ENCODE measurements at places on chromosomes 13 and 19.

DNA sequence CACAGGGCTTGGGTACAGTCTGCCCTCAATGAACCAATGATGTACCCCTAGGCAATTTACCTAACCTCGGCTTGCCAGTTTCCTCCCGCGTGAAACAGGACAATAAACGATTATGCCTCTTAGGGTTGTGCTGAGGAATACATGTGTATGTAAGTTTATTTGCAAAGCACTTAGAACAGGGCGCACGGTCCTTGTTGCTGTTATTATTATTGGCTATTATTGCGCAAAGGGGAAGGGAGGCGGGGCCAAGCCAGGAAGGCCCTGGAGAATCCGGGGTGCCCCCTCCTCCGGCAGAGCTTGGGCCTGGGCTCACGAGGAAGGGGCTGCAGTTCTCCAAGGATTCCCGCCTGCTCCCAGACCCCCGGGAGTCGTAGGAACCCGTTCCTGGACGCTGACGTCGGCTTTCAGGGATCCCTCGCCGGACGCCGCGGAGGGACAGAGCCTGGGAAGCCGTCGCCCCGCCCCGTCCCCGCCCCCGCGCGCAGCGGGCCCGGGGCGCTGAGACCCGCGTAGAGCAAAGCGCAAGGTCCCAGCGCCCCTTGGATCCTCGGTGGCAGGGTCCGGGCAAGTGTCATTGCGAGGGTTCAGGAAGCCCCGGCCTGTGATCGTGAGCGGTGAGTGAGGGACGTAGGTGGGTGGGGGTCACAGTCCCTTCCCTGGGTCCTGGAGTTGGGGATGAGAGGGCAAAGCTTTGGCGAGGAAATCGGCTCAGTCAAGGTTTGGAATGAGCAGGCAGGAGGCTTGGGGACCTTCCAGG, at the start of gene TMEM91:
Gene TMEM91, plus strand, starts transcription at position 293 of the 757 bp plus-strand sequence. CDS start 1,777 bp downstream, outside the sequence.
- no peak for DNase-seq

DNA sequence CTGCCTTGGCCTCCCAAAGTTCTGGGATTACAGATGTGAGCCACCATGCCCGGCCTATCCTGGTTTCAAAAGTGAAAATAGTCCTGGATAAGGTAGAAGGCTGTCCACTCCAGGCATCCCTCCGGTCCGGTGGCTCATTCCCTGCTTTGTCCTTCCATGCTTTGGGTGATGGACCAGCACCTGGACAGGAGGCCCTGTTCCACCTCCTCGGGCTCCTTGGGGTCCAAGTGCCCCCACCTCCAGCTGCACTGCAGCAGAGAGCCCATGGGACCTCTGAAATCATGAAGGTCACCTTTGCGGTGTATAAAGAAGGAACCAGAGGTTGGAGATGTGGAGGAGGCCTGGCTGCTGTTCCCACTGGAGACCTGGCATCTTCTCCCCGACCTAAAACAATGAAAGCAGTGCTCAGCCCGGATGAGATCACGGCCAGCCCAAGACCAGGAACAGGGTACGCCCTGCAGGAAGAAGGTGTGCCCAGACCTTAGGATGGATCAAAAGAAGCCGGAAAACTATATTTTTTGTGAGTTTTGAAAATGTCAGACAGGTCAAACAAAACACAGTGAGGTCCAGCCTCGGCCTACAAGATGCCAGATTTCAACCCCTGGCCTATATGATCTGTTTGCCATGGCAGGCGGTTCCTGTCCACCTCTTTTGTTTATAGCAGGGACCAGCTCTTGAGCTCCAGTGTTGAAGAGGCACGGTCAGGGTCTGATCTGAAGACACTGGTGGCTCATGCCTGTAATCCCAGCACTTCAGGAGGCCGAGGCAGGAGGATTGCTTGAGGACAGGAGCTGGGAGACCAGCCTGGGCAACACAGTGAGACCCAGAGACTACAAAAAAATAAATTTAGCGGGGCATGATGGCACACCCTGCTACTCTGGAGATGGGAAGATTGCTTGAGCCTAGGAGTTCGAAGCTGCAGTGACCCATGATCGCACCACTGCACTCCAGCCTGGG, 5.8 kb downstream of the LSR start:
- DNase-seq = no peak

DNA sequence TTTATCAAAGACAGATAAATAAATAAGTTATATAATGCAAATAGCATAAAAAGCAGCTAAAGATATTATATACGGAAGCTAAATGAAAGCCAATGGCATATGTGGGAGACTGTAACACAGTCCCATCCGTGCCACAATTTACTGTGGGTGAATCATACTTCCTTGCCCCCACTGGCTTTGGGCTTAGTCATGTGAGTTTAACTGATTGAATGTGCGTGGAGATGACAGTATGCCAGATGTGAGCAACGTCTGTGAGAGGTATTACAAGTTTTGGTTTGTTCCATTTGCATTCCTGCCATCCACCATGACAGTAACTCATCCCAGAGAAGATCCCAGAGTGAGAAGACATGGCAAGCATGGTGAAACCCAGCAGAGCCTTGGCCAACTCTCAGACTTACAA, 340.0 kb downstream of the SUCLA2 start:
- no peak for DNase-seq

DNA sequence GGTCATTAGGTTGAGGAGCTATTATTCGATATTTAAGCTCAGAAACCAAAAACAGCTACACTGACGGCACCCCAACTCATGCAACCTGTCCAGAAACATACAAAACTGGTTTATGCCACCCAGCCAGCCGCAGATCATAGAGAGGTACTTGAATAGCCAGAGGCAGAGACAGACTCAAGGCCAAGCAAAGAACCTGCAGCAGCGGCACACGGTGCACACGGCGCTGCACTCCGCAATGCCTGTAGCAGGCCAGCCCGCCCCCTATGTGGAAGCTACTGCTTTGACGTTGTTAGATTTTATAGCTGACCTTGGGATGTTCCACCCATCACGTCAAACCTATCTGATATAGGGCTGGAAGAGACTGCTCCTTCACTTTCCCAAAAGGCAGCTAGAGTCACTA, 11.9 kb upstream of the DHRS12 start:
- DNase-seq = no peak

DNA sequence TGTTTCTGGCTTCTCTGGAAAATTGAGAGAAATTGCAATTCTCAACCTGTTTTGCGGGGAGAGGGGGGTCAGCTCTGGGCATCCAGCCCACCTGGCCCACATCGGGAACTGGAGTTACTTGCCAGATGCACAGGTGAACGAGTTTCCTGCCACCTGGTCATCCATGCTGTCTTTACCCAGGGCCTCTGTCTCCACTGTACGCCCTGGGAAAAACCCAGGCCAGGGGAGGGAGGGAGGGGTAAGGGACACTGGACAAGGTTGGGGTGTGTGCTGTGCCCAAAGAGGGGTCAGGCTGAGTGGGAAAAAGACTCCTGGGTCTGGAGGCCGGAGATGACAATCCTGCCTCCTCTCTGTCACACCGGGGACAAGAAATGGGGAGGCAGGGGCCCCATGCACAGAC, 307.6 kb downstream of the ZNF536 start:
- DNase-seq = no peak

GRCh38 chr13:19071161-19071936, 110.3 kb downstream of the TUBA3C start:
- no peak for DNase-seq

DNA sequence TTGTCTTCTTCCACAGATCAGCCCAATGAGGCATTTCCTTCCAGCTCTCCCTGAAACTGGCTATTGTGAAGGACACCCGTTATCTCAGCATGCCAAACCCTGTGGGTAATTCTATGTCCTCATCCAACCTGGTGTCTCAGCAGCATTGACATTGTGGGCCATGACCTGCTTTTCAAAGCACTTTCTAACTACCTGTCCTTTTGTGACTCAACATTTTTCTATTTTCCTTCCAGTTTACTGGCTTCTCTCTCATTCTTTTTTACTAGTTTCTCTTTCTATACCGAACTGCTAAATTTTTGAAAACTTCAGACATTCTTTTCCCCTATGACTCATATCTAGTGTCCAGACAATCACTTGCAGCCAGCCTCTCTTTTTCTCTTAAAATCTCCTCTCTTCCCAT, 136.4 kb upstream of the HTR2A start:
- no peak for DNase-seq

GRCh38 chr13:101449790-101450748, 2.4 kb upstream of the ITGBL1 start:
- DNase-seq = no peak

GRCh38 chr19:5086230-5086629, 117.3 kb downstream of the KDM4B start:
- no peak for DNase-seq

DNA sequence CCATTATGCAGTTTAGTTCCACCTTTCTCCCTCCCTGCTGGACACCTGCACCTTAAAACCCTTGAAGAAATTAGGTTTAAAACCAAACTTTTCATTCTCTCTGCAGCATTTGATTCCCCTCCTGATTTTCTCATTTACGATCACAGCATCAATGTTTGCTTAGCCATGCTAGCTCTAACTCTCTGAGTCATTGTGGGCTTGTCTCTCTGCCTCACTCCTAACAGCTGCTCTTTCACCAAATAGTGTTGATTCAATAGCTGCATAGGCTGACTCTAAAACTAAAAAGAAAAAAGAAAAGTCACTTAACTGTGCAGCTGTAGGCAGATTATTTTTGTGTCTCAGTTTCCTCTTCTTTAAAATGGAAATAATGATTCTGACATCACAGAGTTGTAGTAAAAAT, 1124.9 kb downstream of the DIAPH3 start:
- DNase-seq = no peak

DNA sequence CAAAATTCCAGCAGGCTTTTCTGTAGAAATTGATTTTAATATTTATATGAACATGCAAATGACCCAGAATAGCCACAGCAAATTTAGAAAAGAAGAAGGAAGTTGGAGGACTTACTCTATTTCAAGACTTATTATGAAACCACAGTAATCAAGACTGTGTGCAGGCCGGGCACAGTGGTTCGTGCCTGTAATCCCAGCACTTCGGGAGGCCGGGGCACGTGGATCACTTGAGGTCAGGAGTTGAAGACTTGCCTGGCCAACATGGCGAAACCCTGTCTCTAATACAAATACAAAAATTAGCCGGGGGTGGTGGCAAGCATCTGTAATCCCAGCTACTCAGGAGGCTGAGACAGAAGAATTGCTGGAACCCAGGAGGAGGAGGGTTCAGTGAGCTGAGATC, 6.0 kb upstream of the FFAR2 start:
- no peak for DNase-seq

- DNase-seq = no peak
Measured at GRCh38 chr19:45124021-45124420, 31.0 kb downstream of the PPP1R37 start.

DNA sequence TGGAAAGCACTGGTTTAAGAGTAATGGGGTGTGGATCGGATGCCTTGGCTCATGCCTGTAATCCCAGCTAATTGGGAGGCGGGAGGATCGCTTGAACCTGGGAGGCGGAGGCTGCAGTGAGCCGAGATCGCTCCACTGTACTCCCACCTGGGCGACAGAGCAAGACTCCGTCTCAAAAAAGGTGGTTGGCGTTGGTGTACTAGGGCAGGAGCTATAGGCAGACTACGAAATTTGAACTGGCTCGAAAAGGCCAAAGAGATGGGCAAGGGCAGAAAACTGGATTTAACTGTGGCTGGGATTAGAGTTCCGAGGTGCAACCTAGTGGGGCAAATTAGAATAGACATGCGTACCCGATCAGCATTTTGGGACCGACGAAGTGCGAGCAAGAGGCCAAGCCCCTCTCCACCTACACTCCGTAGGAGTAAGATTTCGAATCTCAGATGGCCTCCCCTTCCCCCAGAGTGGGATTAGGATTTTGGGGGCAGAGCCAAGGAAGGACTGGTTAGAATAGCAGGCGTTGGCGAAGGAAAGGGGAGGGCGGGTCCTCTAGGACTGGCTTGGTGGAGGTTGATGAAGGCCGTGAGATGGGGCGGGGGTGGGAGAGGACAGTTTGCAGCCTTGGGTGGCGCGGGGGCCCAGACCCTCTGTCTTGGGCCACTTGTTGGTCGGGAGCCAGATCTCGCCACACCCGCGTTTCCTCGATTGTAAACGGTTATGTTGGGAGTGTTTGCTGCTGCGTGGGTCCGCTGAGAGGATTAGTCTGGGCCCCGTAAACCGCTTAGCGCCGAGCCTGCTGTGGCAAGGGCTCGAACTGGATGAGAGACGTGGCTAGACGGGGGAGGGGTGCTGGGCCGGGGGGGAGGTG, 2.0 kb upstream of the INAFM1 start:
- DNase-seq = no peak

GRCh38 chr19:41671486-41671885, 16.6 kb downstream of the CEACAM7 start:
- DNase-seq = no peak

- no peak for DNase-seq
Measured at GRCh38 chr13:99305158-99305557, 2.0 kb downstream of the GPR183 start.

DNA sequence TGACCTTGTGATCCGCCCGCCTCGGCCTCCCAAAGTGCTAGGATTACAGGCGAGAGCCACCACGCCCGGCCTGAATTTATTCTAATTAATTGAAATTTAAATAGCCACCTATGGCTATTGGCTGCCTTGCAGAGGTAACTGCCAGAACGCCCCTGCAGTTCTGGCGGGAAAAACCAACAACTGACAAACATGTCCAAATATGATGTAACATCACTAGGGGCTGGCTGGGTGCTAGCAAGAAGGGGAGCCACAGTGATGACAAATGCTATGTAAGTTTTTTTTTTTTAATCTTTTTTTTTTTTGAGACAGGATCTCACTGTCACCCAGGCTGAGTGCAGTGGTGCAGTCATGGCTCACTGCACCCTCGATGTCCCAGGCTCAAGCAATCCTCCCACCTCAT, 12.9 kb downstream of the ZSWIM9 start:
- no peak for DNase-seq

GRCh38 chr13:99370481-99371275, 63.5 kb upstream of the GPR183 start:
- DNase-seq = no peak

DNA sequence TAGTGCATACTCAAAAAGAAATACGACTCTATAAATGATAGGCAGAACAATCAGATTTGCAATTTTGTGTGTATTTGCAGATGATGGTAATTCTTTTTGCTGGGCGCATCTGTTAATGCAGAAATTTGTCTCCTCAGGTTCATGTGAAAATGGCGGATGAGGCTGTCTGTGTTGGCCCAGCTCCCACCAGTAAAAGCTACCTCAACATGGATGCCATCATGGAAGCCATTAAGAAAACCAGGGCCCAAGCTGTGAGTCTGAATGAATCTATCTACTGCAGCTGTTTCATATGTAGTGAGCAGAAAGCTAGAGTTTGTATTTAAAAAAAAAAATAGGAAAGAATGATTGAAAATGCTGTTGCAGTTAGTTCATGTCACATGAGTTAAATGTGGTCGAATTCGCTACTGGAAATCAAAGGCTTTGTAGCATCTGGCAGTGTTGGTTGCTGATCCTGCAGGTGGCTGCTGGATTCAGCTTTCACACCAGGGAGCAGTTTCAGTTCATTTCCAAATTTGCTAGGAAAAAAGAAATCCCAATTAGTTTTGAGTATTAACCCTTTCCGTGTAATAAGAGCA, 66.0 kb downstream of the PCCA start:
- no peak for DNase-seq

DNA sequence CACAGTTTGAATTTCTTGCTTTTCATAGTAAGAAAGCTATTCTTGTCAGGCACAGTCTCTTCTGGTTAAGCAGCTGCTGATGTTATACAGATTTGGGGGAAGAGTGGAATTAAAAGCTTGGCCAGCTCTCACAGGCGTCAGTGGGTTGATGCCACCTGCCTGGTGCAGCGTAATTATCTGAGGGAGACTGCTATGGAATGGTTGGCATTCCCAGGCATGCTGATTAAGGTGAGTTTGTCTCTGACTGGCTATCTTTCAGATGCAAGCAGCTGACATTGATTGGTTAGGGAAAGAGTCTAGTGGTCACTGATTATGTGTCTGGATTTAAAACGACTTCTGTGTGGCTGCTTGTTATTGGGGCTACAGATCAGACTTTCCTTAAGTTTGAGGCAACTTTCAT, 948.4 kb downstream of the UQCRFS1 start:
- DNase-seq = no peak
